ENCODE measurements at places on chromosomes 13 and 19.

- DNase-seq = no peak
These were observed 203.3 kb upstream of the IRS2 start for GRCh38 chr13:109989686-109990085.

DNA sequence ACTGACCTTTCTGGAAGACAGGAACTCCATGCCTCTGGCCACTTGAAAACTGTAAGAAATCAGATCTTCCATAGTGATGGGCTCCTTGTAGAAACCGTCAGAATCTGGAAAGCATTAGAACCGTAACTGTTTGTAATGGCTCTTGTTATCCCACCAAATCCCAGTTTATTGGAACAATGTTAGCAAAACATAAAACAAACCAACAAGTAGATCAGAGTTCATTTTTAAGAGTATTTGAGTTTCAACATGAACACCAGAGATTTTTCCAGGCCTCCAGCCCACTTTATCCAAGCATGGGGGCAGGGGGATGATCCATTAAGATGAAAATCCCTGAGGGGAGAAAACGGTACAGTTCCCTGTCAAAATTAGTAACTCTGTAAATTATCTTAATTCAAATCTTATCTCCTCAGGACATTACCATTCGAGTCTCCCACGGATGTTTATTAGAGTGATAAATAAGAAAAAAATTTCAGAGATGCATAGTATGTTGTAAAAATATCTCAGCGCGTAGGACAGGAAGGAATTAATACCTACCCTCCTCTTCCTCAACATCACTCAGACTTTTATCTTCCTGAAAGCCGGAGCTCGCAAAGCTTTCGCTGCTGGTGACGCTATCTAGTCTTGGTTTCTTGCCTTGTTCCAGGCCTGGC, 172.5 kb downstream of the FLT1 start:
- DNase-seq = no peak

DNA sequence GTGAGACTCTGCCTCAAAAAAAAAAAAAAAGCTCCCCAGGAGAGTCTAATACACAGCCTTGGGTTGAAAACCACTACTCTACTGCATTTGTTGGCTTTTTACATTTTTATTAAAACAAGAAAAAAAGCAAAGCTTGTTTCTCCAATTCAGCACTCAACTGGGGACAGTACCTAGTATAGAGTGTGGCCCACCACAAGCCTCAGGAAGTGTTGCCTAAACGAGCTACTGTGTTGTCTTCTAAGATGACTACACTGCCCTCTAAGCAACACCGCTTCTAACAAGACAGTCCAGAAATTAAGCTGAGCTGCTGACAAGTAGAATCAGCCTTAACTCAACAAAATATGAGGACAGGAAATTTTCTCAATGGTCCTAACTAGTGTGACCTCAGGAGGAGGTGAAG, 522.2 kb downstream of the FGF9 start:
- no peak for DNase-seq

DNA sequence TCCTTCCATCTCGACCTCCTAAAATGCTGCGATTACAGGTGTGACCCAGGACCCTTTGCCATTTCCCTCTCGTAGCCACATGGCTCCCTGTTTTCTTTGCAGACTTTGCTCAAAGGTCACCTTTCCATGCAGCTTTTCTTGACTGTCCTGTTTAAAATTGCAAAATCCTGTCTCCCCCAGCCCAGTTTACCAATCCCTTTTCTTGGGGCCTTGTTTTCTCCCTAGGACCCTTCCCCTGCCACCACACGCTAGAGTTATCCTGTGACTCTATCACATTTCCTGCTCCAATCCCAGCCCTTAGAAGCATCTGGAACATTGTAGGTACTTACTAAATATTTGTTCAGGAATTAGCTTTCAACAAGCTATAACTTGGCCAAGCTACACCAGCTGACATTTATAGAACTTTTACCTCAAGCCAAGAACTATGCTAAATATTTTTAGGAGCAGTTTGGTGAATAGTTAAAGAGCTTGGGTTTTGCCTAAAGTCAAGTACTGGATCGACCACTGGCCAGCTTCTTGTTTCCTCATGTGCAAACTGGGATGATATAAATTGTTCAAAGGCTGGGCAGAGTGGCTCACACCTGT, 9.1 kb upstream of the SERTAD3 start:
- no peak for DNase-seq

- DNase-seq = peak; percentile 12
These were observed 648.0 kb downstream of the DACH1 start for GRCh38 chr13:71218960-71219359.

All from NCI-H1930 (cell line).